ENCODE measurements at places on chromosomes 16 and 17. TPM values are rescaled to one million over a fixed set of nuclear protein-coding genes. Genes with fewer than 3 reads are reported as not detected.

DNA sequence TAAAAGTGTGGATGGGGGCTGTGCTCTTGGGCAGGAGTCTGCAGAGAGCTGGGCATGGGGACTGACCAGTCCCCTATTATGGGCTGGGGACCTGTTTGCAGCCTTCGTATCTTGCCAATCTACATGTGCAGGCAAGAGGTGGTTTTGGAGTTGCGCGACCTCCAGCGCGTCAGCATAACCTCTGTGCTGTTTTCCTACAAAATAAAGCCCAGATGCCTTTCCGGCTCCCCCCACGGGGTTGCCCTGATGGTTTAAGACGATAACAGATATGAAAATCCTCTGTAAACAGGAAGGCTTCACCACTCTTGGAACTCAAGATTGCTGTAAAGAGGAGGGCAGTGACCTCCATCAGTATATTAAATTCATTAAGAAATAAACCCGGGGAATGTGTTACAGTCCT is 16.5 kb upstream of the SPPL2C start:
- no peak for DNase-seq

DNA sequence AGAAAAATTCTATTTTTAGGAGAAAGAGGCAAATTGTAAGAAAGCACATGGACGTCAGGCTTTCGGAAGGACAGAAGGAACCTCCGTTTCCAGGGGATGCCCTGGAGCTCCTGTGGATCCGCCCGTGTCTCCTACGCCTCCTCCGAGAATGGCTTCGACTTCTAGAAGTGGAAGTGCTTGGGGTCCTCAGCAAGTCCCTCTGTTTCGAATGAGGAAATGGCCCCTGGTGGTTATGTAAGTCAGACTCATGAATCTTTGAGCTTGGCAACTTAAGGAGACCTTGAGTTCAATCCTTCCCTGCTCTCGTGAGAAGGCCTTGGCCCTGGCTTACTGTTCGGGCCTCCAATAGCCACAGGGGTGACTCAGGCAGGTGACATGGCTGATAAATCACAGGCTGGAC is 38.9 kb downstream of the COX4I1 start:
- DNase-seq = no peak

- peak; percentile 18 for DNase-seq
Observed at GRCh38 chr16:12348733-12349704, 372.5 kb downstream of the SNX29 start.

GRCh38 chr17:76262732-76263344 is 2.3 kb upstream of the UBALD2 start:
- peak; percentile 80 for DNase-seq

- DNase-seq = peak; percentile 38
Observed at GRCh38 chr17:43118679-43119615, 6.2 kb downstream of the BRCA1 start.

DNA sequence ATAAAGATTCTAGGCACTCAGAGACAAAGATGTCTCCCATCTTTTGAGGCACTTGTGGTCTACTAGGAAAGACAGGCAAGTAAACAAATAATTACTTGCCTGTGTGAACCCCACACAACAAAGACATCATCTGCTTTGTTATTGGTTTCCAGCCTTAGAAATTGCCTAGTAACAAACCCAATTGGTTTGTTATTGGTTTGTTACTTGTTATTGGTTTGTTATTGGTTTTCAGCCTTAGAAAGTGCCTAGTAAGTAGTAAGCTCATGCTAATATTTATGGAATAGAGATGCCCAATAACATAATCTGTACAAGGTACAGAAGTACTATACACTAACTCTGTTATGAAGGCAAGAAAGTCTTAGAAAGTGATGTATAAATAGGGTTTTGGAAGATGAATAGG is 67.1 kb downstream of the ASIC2 start:
- no peak for DNase-seq

- no peak for DNase-seq
Observed at GRCh38 chr17:81509972-81510784, 2.4 kb downstream of the ACTG1 start.

- peak; percentile 62 for DNase-seq
Observed at GRCh38 chr16:56607109-56607618, 1.2 kb upstream of the MT2A start.

DNA sequence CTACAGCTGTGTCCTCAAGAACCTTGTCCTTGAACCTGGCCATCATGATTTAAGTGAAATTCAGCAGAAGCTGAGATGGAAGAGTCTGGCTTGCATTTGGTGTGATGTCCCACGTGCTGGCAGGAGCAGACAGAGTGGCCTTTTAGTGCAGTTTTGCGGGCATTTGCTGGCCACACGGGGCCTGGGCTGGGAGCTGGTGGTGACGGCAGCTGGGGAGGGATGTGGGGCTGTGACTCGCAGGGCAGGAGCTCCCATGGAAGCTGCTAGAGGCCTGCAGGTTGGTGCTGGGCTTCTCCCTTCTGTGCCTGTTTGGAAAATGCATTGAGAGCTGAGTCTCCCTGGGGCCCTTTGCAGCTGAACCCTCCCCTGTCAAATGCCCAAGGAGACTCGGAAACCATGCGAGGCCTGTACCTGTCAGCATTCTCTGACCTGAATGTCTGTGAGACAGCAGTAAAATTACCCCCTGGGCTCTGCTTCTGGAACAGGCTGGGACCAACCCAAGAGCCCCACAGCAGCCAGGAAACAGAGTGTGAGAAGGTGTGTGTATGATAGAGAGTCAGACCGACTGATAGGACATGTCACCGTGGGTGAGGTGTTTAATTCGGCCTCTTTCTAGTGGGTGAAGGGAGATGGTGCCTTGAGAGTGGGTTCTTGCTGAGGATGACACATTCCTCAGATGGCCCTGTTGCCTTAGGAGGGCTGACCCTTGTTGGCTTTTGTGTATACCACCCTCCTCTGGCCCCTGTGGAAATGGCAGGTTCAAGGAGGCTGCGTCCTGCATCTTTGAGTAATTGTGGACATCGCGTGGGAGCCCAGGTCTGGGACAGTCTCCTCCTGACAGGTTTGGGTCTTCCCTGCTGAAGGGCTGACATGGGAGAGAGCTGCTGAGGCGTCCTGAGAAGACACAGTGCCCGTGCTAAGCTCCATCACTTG is 145.5 kb downstream of the MSI2 start:
- no peak for DNase-seq

DNA sequence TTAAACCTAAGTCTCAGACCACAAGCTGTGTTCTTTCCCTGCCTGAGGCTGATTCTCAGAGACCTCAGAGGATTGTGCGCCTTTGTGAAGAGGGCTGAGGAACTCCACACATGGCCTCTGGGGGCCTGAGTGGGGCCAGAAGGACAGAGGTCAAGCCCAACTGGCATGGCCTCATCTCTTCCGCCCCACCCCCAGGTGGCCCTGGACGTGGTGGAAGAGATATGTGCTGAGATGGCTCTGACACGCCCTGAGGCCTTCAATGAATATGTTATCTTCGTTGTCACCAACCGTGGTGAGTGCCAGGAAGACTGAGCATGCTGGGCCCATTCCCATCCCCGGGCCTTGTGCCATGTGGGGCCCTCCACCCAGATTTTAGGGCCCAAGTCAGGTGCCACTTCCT is 20.1 kb upstream of the ALKBH5 start:
- no peak for DNase-seq

DNA sequence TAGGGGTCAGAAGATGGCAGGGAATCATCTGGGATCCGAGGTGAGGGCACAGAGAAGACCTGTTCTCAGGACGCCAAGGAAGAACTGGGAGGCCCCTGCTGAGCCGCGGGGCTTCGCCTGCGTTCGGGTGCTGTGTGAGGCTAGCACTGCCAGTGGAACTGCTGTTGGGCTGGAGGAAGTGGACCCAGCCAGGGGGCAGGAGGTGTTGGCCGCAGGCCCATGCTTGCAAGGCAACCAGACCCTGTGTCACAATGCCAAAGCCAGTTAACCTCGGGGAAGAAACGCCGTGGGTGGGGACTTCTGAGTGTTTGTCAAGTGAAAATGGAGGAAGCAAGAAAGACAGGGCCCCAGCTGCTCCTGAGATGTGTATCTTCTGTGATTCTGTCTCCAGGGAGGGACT is 185.5 kb downstream of the LGALS9B start:
- DNase-seq = no peak

- no peak for DNase-seq
Observed at GRCh38 chr17:67248291-67248690, 3.3 kb upstream of the HELZ start.

- no peak for DNase-seq
Observed at GRCh38 chr16:51337662-51338061, 186.6 kb upstream of the SALL1 start.

GRCh38 chr17:9999919-10000695 is 95.0 kb upstream of the RCVRN start:
- DNase-seq = no peak

DNA sequence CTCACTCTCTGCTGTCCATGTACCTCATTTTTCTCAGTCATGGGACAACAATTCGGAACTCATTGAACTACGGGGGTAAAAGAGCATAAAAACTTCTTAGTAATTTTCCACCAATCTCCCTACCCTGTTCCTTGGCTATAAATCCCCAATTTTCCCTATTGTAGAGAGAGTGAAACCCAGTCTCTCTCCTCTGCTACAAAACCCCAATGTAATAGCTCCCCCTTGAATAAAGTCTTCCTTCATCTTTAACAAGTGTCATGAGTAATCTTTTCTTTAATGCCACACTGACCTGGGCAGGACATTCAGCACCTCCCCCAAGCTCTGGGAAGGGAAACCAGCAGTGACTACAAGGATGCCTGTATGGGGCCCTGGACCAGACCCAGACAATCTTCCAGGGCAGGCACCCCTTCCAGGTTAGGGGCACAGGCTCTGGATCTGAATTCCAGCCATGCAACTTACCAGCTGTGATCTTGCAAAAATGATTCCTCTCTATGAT is 10.2 kb upstream of the EIF1 start:
- DNase-seq = no peak

- peak; percentile 90 for DNase-seq
Observed at GRCh38 chr17:50564916-50565315, 4.4 kb downstream of the CACNA1G start.

DNA sequence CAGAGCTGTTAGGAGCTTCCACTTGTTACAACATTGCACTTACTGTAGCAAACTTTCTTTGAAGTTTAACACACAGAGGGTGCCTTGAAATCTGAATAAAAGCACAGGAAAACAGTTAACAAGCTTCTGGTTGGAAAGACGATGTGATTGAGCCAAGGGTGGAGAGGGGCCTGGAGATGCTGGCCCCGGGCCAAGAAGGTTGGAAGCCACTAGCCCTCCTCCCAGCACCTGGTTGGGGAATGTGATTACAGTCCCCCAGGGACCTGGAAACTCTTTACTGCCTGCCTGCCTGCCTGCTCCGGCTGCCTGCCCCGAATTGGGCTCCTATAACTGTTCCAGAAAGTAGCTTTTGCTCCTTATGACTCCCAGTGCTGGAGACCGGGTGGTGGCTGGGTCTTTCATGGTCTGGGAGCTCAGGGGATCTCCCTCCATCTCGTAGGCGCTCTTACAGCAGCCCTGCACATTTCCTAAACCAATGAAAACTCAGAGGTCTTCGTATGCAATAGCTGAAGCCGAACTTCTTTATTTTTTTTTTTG is 48.0 kb upstream of the ZFHX3 start:
- peak; percentile 58 for DNase-seq

GRCh38 chr17:17782523-17783115 is 54.2 kb downstream of the SREBF1 start:
- peak; percentile 81 for DNase-seq

DNA sequence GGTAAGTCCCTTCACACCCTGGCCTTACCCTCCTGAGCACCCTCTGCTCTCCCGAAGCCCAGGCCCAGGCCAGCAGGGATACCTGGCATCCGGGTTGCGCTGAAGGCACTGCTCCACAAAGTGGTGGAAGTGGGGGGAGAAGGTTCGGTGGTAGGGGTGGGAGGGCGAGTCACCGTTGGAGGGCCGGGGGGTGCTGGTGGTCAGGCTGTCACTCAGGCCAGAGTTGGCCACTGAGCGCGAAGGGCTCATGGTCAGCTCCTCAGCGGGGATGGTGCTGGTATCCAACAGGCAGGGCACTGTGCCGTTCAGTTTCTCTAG is 4.3 kb upstream of the LIMD2 start:
- DNase-seq = no peak

DNA sequence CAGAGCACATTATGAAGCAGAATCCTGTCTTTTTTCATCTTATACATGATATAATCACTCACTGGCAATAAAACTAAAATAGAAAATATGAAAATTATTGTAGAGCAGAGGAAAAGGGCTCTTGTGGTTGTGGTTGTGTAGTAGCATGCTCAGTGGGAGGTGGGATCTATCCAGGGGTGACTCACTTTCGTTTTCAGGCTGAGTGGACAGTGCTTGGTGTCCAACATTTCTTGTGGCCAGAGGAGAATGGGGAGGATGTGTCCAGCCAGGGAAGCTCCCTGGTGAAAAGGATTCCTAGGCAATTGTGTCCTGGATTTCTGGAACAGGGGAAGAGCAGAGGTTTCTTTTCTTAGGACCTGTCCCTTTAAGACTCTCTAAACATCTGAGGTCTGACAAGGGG is 31.9 kb upstream of the CPHXL start:
- no peak for DNase-seq

GRCh38 chr17:72575542-72576233 is 454.9 kb downstream of the SOX9 start:
- no peak for DNase-seq

DNA sequence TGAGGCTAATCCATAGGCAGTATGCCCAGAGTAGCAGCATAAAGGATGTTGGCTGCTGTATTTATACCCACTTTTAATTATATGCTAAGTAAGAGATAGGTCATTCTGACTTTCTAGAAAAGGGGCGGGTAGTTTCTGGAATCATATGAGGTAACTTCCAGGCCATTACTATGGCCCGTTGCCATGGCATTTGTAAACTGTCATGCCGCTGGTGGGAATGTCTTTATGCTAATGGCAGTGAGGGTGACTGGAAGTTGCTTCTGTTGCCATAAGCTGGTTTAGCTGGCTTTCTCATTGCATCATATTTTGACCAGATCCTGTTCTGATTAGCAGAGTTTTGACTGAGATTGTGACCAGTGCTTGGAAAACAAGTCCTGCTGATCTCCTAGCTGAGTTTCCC is 929.6 kb upstream of the CDH8 start:
- DNase-seq = no peak

- peak; percentile 42 for DNase-seq
Observed at GRCh38 chr17:38465391-38466345, 37.4 kb downstream of the ARHGAP23 start.

PDE6G gene
- total RNA-seq = not detected

IRX5 gene
- 1.8 TPM for total RNA-seq

TAT gene
- total RNA-seq = not detected

PRCD gene
- total RNA-seq = not detected

CCDC200 gene
- not detected for total RNA-seq

KIFC3 gene
- 249 TPM for total RNA-seq

CTRL gene
- 11.0 TPM for total RNA-seq

FOXC2 gene
- not detected for total RNA-seq

Data from stomach (tissue), 19 donors.